ENCODE measurements at places on chromosomes 7 and 10.
A peak's percentile ranks its signal among the peaks of the same experiment; 100 is the strongest.

GRCh38 chr10:12418000-12418399, 68.7 kb downstream of the CAMK1D start:
- ATAC-seq = peak; percentile 86

GRCh38 chr7:142401951-142402350, 144.1 kb upstream of the PRSS58 start:
- ATAC-seq = no peak

- no peak for ATAC-seq
Observed at GRCh38 chr7:93212881-93213280, 13.4 kb downstream of the HEPACAM2 start.

GRCh38 chr10:44843484-44843883, 67.7 kb upstream of the TMEM72 start:
- no peak for ATAC-seq

Measured in gastroesophageal sphincter (tissue), 4 donors.